ENCODE measurements at places on chromosomes 1 and 21.

- DNase-seq = no peak
Observed at GRCh38 chr1:147745271-147745670, 15.1 kb downstream of the GJA5 start.

GRCh38 chr1:32580348-32581017 lies 41.3 kb downstream of the ZBTB8A start:
- no peak for DNase-seq

DNA sequence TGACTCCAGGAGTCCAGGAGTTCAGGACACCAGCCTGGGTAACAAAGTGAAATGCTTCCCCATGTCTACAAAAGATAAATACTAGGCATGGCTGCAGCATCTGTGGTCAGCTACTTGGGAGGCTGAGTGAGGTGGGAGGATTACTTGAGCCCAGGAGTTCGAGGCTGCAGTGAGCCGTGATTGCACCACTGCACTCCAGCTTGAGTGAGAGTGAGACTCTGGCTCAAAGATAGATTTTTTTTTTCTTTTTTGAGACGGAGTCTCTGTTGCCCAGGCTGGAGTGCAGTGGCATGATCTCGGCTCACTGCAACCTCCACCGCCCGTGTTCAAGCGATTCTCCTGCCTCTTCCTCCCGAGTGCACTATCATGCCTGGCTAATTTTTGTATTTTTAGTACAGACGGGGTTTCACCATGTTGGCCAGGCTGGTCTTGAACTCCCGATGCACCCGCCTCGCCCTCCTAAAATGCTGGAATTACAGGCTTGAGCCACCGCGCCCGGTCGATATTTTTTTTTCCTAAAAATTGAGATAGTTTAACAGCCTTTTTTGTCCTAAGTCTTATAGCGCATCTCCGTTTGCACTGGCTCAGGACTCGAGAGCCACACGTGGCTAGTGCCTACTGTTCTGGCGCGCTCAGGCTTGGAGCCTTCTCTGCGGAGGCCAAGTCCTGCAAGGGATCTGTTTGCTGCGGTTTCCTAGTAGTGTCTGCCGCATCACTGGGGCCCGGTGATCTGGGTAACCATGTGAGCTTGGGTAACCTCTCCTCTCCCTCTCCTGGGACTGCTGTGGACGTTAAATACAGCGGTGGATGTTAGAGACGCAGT lies 1.0 kb upstream of the MFN2 start:
- DNase-seq = no peak

DNA sequence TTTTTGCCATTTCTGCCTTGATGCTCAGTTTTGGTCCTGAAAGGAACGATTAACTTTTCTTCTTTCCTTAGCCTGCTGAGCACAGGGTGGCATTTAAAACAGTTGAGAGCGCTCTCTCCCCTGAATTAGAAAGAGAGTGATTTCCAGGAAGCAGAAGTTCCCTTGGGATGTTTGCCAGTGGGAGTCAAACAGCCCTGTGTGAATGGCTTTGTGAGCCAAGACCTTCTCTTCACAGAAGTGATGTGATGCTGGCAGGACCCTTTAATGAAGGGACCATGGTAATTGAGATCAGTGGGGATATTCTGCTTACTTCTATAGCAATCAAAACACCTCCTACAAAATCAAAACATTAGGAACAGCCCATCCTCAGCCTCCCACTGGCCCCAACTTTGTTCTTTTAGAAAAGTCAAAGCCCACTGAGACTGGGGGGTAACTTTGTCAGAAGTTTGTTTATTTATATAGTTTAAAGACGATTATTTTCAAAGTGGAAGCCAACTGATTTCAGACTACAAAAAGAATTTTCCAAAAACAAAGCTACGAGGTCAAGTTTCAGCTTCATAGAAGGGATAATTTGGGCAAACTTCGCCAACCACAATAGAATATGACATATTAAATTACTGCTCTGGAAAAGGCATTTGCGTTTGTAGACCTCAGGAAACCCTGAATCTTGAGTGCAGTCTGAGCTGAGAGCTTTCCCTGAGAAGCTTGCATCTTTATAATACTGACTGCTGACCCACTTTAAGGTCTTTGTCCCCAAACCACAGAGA lies 122.7 kb downstream of the GABPA start:
- DNase-seq = no peak

- DNase-seq = no peak
Observed at GRCh38 chr1:4664095-4664494, 9.7 kb downstream of the AJAP1 start.

DNA sequence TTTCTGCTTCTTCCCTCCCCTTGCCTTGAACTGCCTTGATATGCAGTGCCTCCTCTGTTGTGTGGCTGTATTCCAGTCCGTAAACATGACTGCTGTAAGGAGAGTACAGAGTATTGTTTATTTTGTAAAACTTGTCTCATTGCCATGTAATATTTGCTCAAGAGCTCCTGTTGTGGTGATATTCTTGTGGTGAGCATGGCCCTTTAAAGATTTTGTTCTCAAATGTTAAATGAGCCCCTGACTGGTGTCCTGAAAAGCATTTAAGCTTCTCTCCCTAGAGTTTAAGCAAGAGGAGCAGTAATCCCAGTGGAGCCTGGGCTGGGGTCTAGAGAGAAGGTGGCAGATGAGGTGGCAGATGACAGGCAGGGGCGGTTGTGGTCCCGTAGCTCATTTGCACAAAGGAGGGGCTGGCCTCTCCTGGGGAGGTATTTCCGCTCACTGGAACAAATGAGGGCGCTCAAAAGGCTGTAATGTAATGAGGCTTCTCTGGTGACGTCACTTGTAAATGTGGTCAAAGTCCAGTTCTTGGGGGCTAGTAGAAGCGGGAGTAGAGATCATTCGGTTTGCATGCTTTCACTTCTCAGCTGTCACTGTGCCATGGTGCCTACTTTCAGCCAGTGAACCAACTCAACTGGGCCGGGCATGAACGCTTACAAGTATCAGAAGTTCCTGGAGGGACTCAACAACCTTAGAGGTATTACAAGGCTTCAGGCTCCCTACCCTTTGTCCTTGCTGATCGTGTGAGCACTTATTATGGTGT lies 46.0 kb upstream of the MACF1 start:
- DNase-seq = no peak

- DNase-seq = no peak
Observed at GRCh38 chr21:26934383-26934782, 32.5 kb downstream of the ADAMTS5 start.

GRCh38 chr1:21258331-21259134 lies 31.7 kb downstream of the ECE1 start:
- no peak for DNase-seq

DNA sequence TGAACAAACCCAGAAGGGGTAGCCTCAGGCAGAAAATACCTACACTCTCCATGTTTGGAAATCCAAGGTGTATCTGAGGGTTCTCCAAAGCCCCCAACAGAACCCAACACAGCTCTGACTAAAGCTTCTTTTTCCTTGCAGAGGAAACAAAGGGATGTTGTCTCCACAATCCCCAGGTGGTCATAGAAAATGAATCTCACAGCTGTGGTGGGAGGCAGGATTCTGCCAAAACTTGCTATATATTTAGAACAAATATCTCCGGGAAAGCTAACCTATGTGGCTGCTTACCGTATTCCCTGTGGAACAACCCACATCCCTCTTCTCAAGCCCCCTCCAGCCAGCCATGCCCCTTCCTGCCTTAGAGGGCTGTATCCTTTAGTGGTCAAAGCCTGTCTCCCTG lies 406.1 kb downstream of the PRDM2 start:
- DNase-seq = no peak

GRCh38 chr1:57549300-57549699 lies 125.4 kb upstream of the DAB1 start:
- DNase-seq = no peak

- DNase-seq = no peak
Observed at GRCh38 chr1:213666113-213666512, 321.7 kb upstream of the PROX1 start.
